ENCODE measurements at places on chromosomes 1 and 21.

DNA sequence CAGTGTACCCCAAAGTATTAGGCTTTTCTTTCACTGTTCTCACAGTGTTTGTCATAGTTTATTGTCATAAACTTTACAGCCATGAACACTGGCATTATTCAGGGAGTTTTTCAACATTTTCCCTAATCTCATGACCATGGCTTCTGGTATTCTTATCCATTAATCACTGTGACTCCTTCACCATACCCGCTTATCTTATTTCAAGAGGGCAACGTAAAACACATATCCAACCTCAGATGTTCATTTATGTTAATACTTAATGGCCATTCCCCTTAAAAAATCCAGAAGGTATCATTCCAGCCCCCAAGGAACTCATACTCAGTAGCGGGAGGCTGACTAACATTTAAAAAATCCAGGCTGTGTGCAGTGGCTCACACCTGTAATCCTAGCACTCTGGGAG, 78.5 kb upstream of the RGS4 start:
- no peak for DNase-seq
- no peak overlapping the region for H3K4me3 ChIP-seq

- DNase-seq, result no peak
- no peaks in the 10 kb centered on the region for H3K27me3 ChIP-seq
- no peak overlapping the region for H3K27ac ChIP-seq
- H3K4me3 ChIP-seq, result no peak overlapping the region
- H3K4me1 ChIP-seq, result no peaks in the 10 kb centered on the region
- H3K36me3 ChIP-seq, result no peaks in the 10 kb centered on the region
Measured at GRCh38 chr1:147683163-147683763, 12.9 kb upstream of the ACP6 start.

GRCh38 chr21:42413500-42413899, 9.8 kb downstream of the UBASH3A start:
- no peak for DNase-seq
- H3K4me1 ChIP-seq, result peaks cover 8% of the 10 kb centered on the region
- H3K4me3 ChIP-seq, result no peak overlapping the region
- H3K36me3 ChIP-seq, result no peaks in the 10 kb centered on the region
- no peak overlapping the region for H3K27ac ChIP-seq

GRCh38 chr1:240663169-240663879, 51.4 kb upstream of the GREM2 start:
- H3K27ac ChIP-seq, result no peak overlapping the region
- H3K4me3 ChIP-seq, result no peak overlapping the region
- H3K36me3 ChIP-seq, result no peaks in the 10 kb centered on the region
- H3K4me1 ChIP-seq, result no peaks in the 10 kb centered on the region
- H3K27me3 ChIP-seq, result no peaks in the 10 kb centered on the region
- no peak for DNase-seq

DNA sequence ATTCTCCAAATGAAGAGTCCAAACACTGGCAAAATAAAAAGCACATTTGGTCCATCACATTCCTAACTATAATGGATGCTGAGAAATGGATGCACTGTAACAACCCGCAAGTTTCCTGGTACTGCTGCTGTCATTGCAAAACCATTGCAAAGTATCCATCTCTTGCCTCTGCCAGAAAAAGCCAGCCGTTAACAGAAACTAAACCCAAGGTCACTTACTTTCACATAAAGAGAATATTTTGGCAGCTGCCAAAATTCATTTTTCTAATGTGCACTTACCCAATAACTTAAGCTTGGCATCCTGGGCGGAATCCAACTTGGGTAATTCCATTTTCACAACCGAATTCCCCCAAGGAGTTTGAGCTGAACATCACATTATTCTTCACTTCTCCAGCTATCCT, 77.0 kb upstream of the LRRC8D start:
- no peak overlapping the region for H3K4me3 ChIP-seq
- DNase-seq, result no peak
- no peaks in the 10 kb centered on the region for H3K4me1 ChIP-seq
- H3K27me3 ChIP-seq, result no peaks in the 10 kb centered on the region
- H3K27ac ChIP-seq, result no peak overlapping the region
- no peaks in the 10 kb centered on the region for H3K36me3 ChIP-seq

DNA sequence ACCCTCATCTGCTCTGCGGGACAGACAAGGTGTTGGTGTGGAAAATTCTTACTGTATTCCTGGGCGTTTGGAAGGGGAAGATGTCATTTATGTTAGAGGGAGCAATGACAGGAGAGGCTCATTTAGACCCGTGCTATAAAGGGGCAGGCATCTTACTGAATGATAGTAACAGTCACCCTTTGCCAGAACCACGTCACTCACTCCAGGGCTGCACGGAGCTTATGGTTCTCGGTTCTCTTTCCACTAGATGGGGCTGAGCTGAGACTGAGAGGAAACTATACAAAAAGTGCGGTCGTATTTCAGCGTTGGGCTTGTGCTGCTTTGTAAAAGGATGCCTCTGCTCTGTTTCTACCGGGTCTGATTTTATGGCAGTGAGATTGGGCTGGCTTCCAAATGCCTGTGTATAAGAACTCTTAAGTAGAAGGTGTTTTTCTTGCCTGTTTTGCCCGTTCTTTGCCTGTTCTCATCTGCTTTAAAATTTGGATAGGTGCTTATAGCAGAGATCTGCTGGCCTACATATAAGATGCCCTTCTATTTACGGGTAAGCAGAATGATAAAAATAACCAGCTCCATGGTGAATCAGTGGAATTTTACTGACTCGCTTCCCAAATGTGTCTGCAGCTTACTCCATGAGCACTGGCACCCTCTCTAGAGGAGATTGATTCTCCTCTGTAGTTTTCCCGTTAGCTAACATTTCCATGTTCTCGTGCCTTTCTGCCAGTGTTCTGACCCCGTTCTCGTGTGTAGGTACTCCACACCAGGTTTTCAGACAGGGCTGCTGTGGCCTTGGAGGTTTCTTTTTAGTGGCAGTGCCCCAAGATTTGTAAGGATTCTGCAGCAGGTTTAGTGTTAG, 55.9 kb downstream of the MRPS6 start:
- H3K36me3 ChIP-seq, result peaks cover 19% of the 10 kb centered on the region
- no peak for DNase-seq
- peaks cover 20% of the 10 kb centered on the region for H3K4me1 ChIP-seq
- no peaks in the 10 kb centered on the region for H3K27me3 ChIP-seq

Data from RWPE2 (cell line).